ENCODE measurements at places on chromosomes 4 and X. TPM values are rescaled to one million over a fixed set of nuclear protein-coding genes. Genes with fewer than 3 reads are reported as not detected.

DNA sequence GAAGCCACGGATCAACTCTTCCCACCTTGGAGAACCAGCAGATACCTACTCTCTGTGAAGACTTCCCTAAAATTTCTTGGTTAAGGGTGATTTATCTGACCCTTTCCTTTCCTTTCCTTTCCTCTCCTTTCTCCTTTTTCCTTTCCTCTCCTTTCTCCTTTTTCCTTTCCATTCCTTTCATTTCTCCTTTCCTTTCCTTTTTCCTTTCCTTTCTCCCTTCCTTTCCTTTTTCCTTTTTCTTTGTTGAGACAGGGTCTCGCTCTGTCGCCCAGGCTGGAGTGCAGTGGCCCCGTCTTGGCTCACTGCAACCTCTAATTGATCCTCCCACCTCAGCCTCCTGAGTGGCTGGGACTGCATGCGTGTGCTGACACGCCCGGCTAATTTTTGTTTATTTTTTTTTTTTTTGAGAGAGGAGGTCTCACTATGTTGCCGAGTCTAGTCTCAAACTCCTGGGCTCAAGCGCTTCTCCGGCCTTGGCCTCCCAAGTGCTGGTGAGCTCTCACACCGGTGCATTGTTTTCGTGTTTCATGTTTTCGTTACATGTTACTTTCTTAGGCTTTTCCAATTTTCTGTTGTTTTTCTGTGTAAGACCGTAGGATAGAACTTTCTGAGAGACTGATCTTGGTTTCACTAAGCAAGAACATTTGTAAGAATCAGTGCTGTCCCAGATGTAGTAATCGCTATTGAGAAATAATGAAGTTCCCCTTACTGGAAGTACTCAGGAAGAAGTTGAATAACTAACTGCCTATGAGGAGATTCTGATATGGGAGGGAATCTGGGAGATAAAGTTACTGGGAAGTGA, 2.0 kb downstream of the TMEM165 start:
- H3K36me3 ChIP-seq, result no peaks in the 10 kb centered on the region
- peaks cover 38% of the 10 kb centered on the region for H3K4me1 ChIP-seq
- DNase-seq, result no peak
- H3K4me3 ChIP-seq, result peak overlapping the region; percentile 95
- H3K27me3 ChIP-seq, result no peaks in the 10 kb centered on the region

- no peak overlapping the region for H3K4me3 ChIP-seq
- DNase-seq, result no peak
- H3K27me3 ChIP-seq, result no peaks in the 10 kb centered on the region
- H3K27ac ChIP-seq, result no peak overlapping the region
Observed at GRCh38 chr4:59537246-59537886, 1662.8 kb upstream of the ADGRL3 start.

DNA sequence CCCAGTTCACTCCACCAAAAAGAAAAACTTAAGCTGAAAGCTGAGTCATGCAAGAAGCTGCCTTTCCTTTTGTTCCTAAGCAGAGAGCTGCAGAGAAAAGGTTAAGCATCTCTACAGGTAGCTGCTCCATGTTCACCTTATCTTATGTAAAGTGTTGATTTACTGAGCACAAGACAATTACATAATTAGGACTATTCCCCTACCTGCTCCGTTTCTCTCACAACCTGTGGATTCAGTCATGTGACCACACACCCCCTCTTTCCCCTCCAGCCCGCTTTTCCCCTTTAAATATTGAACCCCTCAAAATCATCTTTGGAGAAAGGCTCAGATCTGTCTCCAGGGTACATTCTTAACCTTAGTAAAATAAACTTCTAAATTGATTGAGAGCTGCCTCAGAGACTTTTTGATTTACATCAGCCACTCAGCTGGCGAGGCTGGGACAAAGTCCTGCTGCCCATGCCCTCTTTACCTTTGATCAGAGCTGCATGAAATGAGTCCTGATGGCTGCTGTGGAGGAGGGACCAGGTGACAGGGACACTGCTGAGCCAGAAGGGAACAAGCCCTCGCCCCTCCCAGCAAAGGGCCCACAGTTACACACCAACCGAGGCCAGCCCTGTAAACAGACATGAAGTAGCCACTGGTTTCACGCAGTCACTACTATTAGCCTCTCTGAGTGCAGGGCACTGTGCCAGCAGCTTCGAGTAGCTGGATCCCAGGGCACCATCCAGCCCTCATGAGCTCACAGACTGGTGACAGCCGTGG, 53.9 kb upstream of the C4orf50 start:
- H3K27ac ChIP-seq, result no peak overlapping the region
- H3K27me3 ChIP-seq, result no peaks in the 10 kb centered on the region
- H3K36me3 ChIP-seq, result peaks cover 13% of the 10 kb centered on the region
- DNase-seq, result no peak

DNA sequence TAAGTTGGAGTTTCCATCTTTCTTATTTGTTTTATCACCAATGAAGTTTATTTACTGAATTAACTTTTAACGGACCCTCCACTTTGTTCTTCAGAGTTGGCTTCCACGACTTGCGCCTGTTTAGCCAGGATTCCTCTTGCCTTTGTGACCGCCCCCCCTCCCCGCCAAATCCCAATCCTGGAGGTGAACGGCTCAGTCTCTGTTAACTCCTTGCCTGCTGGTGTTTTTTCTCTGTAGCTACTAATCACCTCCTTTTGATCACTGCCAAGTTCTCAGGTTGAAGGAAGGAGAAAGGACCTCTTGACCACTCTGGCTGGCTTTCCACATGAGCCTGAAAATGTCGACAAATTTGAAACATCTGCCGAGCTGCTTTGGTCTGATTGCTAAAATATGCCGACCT, 46.8 kb upstream of the BCOR start:
- no peak for DNase-seq
- no peak overlapping the region for H3K27ac ChIP-seq
- no peak overlapping the region for H3K4me3 ChIP-seq
- no peaks in the 10 kb centered on the region for H3K36me3 ChIP-seq

GRCh38 chr4:84697159-84697558, 114.2 kb downstream of the CDS1 start:
- H3K4me3 ChIP-seq, result no peak overlapping the region
- no peaks in the 10 kb centered on the region for H3K27me3 ChIP-seq
- no peak for DNase-seq
- H3K36me3 ChIP-seq, result no peaks in the 10 kb centered on the region
- no peaks in the 10 kb centered on the region for H3K4me1 ChIP-seq

TMPRSS11D gene
- not detected for total RNA-seq

DNA sequence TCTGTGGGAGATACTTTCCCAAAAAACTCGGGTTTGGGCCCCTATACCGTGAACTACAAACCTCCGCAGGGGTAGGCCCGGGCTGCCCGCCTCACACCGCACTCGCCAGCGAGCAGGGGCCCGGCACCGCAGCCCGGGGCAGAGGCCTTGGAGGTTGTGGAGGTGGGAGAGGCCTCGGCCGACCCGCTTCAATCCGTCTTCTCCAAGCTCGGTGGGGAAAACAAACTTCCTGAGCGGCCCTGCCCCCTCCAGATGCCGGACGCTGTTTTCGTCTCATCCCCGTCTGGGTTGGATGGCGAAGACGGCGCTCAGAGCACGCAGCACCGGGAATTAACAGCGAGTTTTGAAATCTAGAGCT, 442 bp upstream of the MCUB start:
- peak overlapping the region; percentile 95 for H3K27ac ChIP-seq
- peaks cover 2% of the 10 kb centered on the region for H3K36me3 ChIP-seq
- DNase-seq, result no peak
- H3K4me3 ChIP-seq, result peak overlapping the region; percentile 83

- peaks cover 42% of the 10 kb centered on the region for H3K27me3 ChIP-seq
- no peak for DNase-seq
- no peak overlapping the region for H3K27ac ChIP-seq
- H3K36me3 ChIP-seq, result no peaks in the 10 kb centered on the region
Observed at GRCh38 chr4:41213625-41214135, 662 bp downstream of the APBB2 start.

- no peak overlapping the region for H3K4me3 ChIP-seq
- H3K27ac ChIP-seq, result no peak overlapping the region
Observed at GRCh38 chr4:154294652-154295350, 196.8 kb downstream of the DCHS2 start.

DNA sequence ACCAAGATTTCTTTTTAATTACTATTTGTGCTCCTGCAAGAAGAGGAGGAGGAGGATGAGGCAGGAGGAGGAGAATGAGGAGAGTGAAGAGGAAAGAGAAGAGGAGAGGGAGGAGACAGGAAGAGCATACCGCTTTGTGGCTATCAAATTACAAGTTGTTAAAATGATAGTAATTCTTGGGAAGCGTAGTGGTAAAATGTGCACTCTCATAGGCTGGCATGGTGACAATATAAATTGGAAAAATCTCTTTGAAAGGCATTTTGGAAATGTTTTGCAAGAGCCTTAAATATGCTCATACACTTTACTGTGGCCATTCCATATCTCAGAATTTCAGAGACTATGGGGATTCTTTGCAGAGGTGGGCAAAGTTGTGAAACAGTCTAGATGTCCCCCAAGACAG, 53.2 kb downstream of the MXRA5 start:
- H3K27ac ChIP-seq, result no peak overlapping the region
- H3K27me3 ChIP-seq, result no peaks in the 10 kb centered on the region
- no peaks in the 10 kb centered on the region for H3K36me3 ChIP-seq
- H3K4me3 ChIP-seq, result no peak overlapping the region
- no peaks in the 10 kb centered on the region for H3K4me1 ChIP-seq

ZFYVE28 gene
- 86.4 TPM for total RNA-seq

GRCh38 chrX:87571964-87572363, 54.4 kb downstream of the KLHL4 start:
- H3K36me3 ChIP-seq, result no peaks in the 10 kb centered on the region
- H3K27me3 ChIP-seq, result no peaks in the 10 kb centered on the region
- H3K27ac ChIP-seq, result no peak overlapping the region
- no peak overlapping the region for H3K4me3 ChIP-seq
- no peaks in the 10 kb centered on the region for H3K4me1 ChIP-seq
- no peak for DNase-seq

IQCM gene
- not detected for total RNA-seq

ABCD1 gene
- total RNA-seq, result 7.5 TPM

GRCh38 chr4:98557194-98557892, 101.1 kb downstream of the TSPAN5 start:
- no peak for DNase-seq
- H3K36me3 ChIP-seq, result no peaks in the 10 kb centered on the region
- no peaks in the 10 kb centered on the region for H3K27me3 ChIP-seq
- peaks cover 4% of the 10 kb centered on the region for H3K4me1 ChIP-seq

- no peak overlapping the region for H3K27ac ChIP-seq
- H3K27me3 ChIP-seq, result no peaks in the 10 kb centered on the region
- H3K4me1 ChIP-seq, result no peaks in the 10 kb centered on the region
- peak; percentile 70 for DNase-seq
Observed at GRCh38 chr4:87150498-87151261, 69.7 kb downstream of the KLHL8 start.

DNA sequence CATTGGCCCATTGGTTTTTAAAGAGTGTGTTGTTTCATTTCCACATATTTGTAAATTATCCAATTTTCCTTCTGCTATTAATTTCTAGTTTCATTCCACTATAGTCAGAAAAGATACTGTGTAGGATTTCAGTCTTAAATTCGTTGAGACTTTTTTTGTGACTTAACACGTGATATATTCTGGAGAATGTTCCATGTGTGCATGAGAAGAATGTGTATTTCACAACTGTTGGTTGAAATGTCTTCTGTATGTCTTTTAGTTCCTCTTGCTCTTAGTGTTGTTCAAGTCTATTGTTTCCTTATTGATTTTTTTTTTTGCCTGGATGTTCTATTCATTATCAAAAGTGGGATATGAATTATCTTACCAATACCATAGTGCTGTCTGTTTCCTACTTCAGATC, 606.9 kb downstream of the RPA4 start:
- no peak overlapping the region for H3K27ac ChIP-seq
- H3K27me3 ChIP-seq, result no peaks in the 10 kb centered on the region
- H3K4me3 ChIP-seq, result no peak overlapping the region
- H3K36me3 ChIP-seq, result no peaks in the 10 kb centered on the region

IBSP gene
- not detected for total RNA-seq

GAK gene
- total RNA-seq, result 254 TPM

- H3K4me1 ChIP-seq, result no peaks in the 10 kb centered on the region
- no peaks in the 10 kb centered on the region for H3K36me3 ChIP-seq
- DNase-seq, result no peak
Observed at GRCh38 chr4:116598980-116599789, 486.2 kb downstream of the TRAM1L1 start.

DNA sequence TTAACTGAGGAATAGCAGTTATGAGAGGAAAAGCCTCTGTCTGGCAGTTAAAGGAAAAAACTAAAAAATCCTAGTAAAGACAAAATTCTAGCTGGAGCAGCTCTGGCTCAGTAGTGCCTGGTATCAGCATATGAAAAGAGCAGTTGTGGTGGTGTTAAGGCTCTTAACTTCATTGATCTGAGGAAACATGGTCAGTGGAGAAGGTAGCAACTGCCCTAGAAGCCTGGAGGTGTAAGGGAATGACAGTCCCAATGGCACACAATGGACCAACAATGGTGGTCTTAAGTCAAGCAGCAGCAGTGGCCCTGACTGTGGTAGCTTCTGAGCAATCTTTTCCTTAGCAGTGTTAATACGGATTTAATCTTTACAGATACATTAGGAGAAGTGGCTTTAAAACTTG, 189.6 kb upstream of the POF1B start:
- no peak overlapping the region for H3K27ac ChIP-seq
- H3K4me3 ChIP-seq, result no peak overlapping the region
- no peaks in the 10 kb centered on the region for H3K4me1 ChIP-seq
- no peak for DNase-seq
- no peaks in the 10 kb centered on the region for H3K36me3 ChIP-seq

MAGEE2 gene
- not detected for total RNA-seq

- no peak within 1 kb of the TSS for H3K4me3 ChIP-seq
- no peaks in the 10 kb centered on the region for H3K27me3 ChIP-seq
- no peak for DNase-seq
- no peak within 1 kb of the TSS for H3K27ac ChIP-seq
- H3K4me1 ChIP-seq, result no peaks in the 10 kb centered on the region
Observed at GRCh38 chr4:168092176-168092712, at the start of gene ANXA10. TSS of gene ANXA10 (plus strand) at chr4:168092537. CDS start at chr4:168092701, 164 bp downstream.

- H3K27me3 ChIP-seq, result no peaks in the 10 kb centered on the region
- H3K4me1 ChIP-seq, result no peaks in the 10 kb centered on the region
- no peak for DNase-seq
- no peak overlapping the region for H3K4me3 ChIP-seq
- H3K27ac ChIP-seq, result no peak overlapping the region
- no peaks in the 10 kb centered on the region for H3K36me3 ChIP-seq
Observed at GRCh38 chr4:83780053-83780733, 244.3 kb downstream of the GPAT3 start.

DNA sequence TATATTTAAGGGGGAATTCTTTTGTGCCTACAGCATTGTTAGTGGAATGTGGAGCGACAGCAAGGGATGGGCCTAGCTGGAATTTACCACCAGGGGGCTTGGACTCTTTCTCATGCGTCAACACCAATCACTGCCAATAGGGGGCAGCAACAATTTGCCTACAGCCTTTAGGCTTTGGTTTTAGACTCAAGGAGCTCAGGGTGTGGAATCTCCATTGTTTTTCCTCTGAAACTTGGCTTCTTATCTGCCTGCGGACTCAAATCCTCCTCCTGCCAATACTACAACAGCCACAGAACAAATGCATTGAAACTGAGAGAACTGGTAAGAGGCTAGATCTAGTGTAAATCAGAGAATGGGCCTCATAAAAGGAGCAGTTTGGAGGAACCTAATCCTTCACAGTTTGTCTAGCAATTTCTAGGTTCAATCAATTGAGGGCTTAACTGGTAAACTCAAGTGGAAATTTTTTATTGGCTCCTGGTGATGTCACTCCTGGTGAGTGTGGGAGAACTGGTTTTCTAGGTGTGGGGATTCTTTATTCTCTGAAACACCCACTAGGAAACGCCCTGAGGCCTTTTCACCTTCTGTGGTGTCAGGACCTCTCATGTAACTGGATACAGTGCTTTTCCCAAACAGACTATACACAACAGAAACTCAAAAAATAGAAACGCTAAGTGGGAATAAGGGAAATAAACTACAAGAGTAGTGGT, 27.9 kb upstream of the TMSB4X start:
- DNase-seq, result peak; percentile 84
- peak overlapping the region; percentile 45 for H3K4me3 ChIP-seq
- no peaks in the 10 kb centered on the region for H3K27me3 ChIP-seq
- peaks cover 55% of the 10 kb centered on the region for H3K4me1 ChIP-seq
- peak overlapping the region; percentile 89 for H3K27ac ChIP-seq
